Activated T-helper 1 cell treated with anti-CD3 and anti-CD28 coated beads, Interleukin-2, amount 50 U/mL, for 16 hours (primary cell): ENCODE measurements at places on chromosomes 5 and 9.

DNA sequence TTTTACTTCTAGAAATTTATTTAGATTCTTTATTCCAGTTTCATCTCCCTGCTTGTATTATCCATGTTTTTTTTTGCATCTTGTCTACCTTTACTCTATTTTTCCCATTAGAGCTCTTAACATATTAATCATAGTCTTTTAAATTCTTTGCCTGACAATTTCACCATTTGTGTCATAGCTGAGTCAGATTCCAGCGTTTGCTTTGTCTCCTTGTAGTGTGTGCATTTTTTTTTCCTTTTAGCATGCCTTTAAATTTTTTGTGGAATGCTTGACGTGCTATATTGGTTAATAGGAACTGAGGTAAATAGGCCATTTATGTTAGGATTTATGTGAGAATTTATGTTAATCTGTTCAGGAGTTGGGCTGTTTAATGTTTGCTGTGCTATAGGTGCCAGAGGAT lies 41.8 kb upstream of the NFIL3 start:
- no peak for DNase-seq

DNA sequence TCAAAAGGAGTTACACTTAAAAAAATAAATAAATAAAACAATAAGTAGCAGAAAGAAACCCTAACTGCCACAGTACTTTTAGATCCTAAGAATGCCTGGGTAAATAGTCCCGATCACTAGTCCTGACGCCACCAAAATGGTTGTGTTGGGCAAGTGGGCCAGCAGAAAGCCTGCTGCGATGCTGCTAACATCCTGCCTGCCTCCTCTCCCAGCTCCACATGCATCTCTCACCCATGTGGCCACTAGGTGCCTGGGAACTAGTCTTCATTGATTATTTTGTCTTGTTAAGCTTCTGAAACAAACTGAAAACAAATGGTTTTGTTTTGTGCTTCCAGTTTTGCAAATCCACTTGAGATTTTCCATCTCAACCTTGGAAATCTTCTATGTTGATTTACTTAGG lies 54.4 kb upstream of the TRAF1 start:
- no peak for DNase-seq

DNA sequence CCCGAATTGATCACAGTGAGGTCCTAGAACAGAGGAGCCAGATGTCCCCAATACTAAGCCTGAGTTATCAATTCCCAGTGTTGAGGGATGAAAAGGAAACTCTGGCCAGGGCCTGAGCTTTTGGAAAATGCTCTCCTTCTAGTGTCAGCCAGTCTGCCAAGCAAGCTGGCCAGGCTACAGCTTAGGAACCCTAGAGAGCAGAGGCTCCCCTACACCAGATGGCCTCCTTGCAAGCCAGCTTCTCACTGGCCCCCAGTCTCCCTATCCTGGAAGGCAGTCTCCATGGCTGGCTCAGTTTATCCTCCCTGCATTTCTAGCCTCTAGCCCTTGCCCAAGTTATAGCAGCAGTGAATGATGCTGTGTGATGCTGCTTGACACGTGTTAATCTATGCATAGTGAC lies 204.7 kb upstream of the WWC1 start:
- DNase-seq: no peak

DNA sequence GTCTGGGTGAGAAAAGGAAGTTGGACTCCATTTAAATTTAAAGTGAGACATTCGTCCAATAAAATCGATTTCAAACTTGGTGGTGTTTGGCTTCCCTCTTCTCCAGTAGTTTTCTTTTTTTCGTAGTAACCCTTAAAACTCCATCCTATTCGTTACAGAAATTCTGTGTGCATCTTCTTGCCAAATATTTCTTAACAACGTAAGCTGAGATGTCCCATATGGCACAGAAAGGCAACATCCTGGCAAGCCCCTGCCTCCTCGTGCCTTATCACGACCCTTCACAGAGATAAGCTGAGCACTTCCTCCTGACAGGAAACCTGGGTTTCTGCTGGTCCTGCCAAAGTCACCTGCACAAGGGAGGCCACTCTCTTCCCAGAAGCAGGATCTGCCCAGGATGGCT lies 11.8 kb upstream of the ADAMTS2 start:
- no peak for DNase-seq

DNA sequence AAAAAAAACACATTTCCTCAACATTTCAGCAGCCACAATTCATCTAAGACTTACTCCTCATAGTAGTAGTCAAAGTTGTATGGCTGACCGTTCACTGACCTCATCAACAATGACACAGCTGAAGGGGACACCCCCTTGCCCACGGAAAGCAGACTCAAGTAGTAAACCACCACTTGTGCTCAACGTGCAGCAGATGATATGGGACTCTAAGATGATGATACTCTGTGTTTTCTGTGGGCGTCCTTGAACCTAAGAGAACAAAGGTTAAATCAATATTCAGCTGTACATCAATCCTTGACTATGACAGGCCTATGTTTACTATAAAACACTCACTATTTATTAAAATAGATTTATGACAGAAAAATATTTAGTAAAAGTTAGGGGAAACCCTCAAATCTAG lies 71.6 kb downstream of the SETX start:
- DNase-seq: no peak
